Osteoblast (primary cell): ENCODE measurements at places on chromosomes 7 and 10. TPM values are rescaled to one million over a fixed set of nuclear protein-coding genes. Genes with fewer than 3 reads are reported as not detected.

GRCh38 chr10:128880159-128880725 is 586.8 kb upstream of the MGMT start:
- H3K4me1 ChIP-seq, result no peaks in the 10 kb centered on the region
- H3K27me3 ChIP-seq, result no peaks in the 10 kb centered on the region
- no peak overlapping the region for H3K4me3 ChIP-seq
- no peaks in the 10 kb centered on the region for H3K36me3 ChIP-seq

DNA sequence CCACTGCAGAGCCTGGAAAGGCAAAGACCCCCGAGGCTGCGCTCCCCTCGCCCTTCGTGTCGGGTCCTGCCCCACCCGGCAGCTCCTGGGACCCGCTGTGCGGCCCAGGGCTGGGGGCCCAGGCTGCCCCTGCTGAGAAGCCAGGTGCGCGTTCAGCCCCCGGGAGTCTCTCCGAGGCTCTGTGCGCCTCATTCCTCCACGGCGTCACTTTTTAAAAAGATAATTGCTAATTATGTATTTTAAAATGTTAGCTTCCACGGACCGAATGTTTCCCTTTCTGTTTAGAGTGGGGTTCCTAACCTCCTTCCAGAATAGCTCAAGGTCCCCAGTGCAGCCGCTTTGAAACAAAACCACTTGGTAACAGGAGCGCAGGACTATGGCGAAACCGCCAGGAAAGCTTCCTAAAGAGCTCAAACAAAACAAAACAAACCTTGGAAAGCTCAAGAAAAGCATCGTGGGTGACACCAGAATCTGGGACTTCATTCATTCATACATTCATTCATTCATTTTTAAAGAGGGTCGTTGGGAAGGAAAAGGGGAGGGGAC is 45.6 kb downstream of the PDIA4 start:
- H3K27ac ChIP-seq, result no peak overlapping the region
- no peak for DNase-seq
- peak overlapping the region; percentile 83 for H3K4me3 ChIP-seq

GRCh38 chr7:102942868-102943267 is 30.1 kb downstream of the LRRC17 start:
- no peak overlapping the region for H3K4me3 ChIP-seq
- H3K27me3 ChIP-seq, result no peaks in the 10 kb centered on the region
- no peak for DNase-seq
- H3K36me3 ChIP-seq, result no peaks in the 10 kb centered on the region
- no peak overlapping the region for H3K27ac ChIP-seq
- no peaks in the 10 kb centered on the region for H3K4me1 ChIP-seq

DNA sequence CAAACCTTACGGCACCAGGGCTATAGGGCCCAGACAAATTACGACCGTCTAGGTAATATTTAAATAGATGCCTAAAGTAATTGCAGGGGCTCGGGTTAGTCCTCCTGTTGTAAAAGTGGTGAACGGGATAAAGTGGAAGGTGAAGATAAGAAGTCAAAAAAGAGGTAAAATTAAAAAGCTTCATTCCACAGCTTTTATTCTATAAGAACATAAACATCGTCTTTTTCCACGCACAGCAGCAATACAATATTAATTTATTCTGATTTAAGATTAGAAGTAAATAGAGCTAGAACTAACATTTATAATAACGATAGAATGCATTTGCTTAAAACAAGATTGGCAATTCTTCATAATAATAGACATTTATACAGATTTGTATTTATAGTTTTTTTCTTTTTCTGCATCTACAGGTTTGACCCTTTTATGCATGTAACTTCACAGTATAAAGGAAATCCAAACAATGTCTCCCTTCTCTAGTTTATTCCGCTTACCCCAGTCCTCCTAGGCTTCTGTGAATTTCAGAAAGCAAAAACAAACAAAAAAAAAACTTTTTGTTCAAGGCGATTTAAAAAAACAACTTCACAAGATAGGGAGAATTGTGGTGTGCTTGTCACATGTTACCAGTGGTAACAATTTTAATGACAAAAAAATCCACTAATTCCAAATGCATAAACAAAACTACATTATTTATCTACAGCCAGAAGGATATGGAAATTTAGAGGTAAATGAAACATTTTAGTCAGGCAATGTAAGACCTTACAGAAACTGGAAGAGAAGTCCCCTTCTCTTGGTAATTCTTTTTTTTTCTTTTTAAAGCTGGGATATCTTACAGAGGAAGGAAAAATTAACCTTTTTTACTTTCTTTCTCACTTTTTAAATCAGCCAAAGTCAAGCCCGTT is 3.4 kb downstream of the HOXA10 start:
- peaks cover 18% of the 10 kb centered on the region for H3K36me3 ChIP-seq
- peak overlapping the region; percentile 76 for H3K27ac ChIP-seq
- DNase-seq, result no peak
- H3K4me3 ChIP-seq, result peak overlapping the region; percentile 75

DNA sequence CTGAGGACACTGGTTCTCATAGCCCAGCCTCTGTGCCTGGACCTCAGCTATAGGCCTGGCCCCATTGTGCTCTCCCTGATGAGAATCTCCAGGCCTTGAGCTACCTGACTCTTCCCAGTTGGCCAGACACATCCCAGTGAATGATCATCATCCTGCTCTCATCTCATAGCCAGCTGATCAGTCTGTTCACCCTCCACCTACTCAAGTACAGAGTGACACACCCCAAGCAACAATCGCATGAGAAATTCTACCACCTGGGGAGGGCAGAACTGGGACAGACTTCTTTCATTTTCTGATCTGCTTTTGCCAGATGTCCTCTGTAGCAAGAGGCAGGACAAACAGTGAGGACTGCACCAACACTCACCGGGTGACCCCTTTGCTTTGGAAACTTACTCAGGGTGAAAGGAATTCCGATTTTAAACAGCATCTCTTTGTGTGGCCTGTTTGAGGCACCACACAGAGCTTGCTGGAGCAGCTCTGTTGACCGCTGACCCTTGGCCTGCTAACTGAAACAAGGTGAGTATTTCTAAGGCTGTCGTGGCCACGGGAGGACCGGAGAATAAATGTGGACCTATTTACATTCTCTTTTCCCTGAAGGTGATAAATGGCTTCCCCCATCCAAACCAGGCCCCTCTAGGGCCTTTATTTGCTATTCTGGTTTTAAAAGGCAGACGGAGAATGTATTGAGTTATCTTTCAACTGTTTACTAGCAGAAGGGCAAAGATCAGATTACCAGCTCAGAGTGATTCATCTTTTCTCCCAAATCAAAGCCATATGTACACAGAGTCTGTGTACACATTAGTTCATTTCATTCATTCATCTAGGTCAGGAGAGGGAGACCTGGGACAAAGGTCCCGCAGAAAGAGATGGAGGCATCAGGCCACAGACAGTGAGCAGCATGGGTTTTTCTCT is 181.4 kb upstream of the TNS3 start:
- H3K4me1 ChIP-seq, result peaks cover 28% of the 10 kb centered on the region
- H3K27ac ChIP-seq, result peak overlapping the region; percentile 97
- no peaks in the 10 kb centered on the region for H3K36me3 ChIP-seq
- peak; percentile 75 for DNase-seq
- no peaks in the 10 kb centered on the region for H3K27me3 ChIP-seq
- H3K4me3 ChIP-seq, result peak overlapping the region; percentile 34

DNA sequence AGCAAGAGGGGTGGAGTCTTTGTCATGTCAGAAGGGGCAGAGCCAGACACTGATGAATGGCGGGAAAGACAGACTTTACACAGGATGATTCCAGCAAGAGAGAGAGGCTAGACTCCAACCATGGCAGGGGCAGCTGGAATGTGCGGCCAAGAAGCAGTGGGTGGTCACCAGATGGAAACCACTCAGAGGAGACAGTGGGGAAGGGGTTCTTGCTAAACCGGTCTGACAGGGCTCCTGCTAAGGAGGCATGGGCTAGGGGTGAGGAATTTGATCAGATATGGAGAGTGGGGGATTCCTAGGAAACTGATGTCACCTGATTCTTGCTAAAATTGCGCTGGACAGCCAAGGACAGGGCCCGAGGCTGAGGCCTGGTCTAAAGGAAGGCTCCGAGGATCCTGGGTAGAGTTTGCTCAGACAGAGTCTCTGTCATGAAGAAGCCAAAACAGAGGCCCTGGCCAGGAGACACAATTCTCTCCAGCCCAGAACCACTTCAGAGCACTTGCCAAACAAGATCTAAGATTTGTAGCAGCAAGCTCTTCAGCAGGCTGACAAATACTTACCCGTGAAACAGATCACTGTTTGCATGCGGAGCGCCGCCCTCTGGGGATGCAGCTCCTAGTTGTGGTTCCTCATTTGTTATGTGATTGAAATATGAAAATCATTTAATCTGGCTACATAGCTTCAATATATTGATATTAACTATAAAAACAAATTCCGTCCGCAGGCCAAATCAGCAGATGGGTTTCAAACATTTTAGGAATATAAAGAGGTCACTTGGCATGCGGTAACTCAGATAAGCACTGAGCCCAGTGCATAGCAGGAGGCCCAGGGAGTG is 377.0 kb downstream of the TCERG1L start:
- H3K27ac ChIP-seq, result no peak overlapping the region
- H3K4me1 ChIP-seq, result no peaks in the 10 kb centered on the region
- DNase-seq, result no peak

The GPR22 gene
- not detected in 2 replicates for total RNA-seq

The NPTX2 gene
- 1.1 and 2.4 TPM in 2 replicates for total RNA-seq

The CYP26A1 gene
- total RNA-seq, result not detected in 2 replicates

The LAMB1 gene
- 410 and 488 TPM in 2 replicates for total RNA-seq

The FAM25G gene
- not detected in 2 replicates for total RNA-seq
